ENCODE measurements at places on chromosomes 1 and 21. TPM values are rescaled to one million over a fixed set of nuclear protein-coding genes. Genes with fewer than 3 reads are reported as not detected.

The S100A16 gene
- 515 TPM for polyA plus RNA-seq

The GJB5 gene
- polyA plus RNA-seq: 0.10 TPM

The FAM131C gene
- polyA plus RNA-seq: 0.56 TPM

DNA sequence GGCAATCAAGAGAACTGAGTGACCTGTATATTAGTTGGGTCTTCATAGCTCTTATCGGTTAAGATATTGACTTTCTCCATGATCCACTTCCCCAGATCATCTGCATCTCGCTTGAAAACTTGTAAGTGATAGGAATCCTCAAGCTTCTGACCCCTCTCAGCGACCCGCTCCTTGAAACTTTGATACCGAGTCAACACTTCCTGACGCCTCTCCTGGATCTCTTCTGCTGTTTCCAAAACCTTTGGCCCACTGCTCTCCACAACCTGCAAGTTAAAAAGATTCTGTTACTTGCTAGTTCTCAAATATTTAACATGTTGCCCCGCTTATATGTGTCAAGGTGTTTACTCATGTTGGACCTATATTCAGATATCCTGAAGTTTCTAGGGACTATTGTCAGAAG is 1.4 kb downstream of the SPTA1 start:
- no peak for DNase-seq

DNA sequence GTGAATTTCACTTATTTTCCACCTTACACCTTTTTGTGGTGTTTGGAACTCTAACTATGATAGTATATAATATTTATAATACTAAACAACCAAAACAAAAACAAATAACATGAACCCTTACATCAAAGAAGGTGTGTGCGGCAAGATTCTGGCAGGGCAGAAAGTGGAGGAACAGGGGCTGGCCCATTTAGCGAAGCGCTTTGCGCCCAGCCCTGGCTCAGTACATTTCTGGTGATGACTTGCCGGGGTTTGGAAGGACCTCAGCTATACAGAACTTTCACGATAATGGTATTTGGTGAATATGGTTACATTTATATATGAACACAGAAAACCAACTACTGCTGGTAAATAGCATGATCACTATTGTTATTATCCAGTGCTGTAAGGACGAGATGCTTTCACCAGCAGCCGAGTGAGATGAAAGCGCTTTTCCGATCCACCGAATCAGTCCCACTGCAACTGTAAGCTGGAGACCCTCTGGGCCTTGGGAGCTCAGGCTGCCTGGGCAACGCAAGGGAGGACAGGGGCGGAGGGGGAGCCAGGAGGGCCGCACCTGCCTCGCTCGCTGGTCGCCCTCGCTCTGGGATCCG is 63.9 kb downstream of the CD247 start:
- DNase-seq: no peak

GRCh38 chr1:91944087-91944486 is 5.1 kb upstream of the BRDT start:
- no peak for DNase-seq

GRCh38 chr21:46483300-46484295 is 24.9 kb downstream of the DIP2A start:
- DNase-seq: no peak

- no peak for DNase-seq
Observed at GRCh38 chr1:112504001-112504660, 4.6 kb upstream of the WNT2B start.

- no peak for DNase-seq
Observed at GRCh38 chr1:7104339-7104738, 319.1 kb downstream of the CAMTA1 start.

Measured in IMR-90 (cell line).